ENCODE measurements at places on chromosomes 5 and 9.

GRCh38 chr9:125977223-125977622 is 230.1 kb downstream of the PBX3 start:
- peak; percentile 16 for DNase-seq

DNA sequence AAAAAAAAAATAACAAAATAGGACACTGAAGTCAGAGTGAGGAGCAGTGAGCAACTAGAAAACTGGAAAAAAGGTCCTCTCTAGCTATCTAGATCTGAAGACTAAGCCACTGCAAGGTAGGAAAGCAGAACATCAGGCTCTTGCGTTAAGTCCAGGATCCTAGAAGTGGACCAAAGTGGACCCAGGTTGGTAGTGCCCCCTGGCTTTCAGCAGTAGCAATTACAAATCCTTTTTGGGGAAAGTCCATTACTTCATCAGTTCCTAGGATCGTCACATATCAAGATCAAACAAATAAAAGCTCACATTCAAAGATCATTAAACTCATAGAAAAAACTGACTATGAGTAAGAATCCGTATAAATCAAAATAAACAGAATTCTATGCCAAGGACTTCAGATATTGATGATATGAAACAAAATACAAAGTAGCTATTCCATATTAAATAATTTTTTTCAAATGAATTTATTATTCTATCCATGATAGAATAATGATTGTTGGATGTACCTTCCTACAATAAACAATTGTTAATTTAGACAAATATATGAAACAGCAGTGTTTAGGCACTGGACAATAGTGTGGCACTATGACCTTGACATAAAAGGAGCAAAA is 6.5 kb upstream of the RICTOR start:
- DNase-seq = peak; percentile 88

GRCh38 chr5:2001300-2001699 is 118.6 kb upstream of the IRX4 start:
- DNase-seq = no peak

DNA sequence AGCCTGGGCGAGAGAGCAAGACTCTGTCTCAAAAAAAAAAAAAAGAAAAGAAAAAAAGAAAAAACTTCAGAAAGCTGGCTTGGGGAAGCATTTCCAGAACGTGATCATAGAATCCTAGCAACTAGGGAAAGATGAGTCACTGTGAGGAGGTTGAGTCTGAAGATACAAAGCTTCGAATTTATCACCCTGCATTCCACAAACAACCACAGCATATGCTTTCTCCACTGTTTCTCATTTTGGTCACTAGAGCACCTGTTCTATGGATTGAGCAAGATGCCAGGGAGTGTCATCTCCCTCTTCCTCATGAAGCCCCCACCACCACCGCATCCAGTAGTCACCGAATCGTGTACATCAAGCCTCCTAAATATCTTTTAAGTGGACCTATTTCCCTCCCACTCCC is 37.9 kb downstream of the SEMA5A start:
- DNase-seq = peak; percentile 87

DNA sequence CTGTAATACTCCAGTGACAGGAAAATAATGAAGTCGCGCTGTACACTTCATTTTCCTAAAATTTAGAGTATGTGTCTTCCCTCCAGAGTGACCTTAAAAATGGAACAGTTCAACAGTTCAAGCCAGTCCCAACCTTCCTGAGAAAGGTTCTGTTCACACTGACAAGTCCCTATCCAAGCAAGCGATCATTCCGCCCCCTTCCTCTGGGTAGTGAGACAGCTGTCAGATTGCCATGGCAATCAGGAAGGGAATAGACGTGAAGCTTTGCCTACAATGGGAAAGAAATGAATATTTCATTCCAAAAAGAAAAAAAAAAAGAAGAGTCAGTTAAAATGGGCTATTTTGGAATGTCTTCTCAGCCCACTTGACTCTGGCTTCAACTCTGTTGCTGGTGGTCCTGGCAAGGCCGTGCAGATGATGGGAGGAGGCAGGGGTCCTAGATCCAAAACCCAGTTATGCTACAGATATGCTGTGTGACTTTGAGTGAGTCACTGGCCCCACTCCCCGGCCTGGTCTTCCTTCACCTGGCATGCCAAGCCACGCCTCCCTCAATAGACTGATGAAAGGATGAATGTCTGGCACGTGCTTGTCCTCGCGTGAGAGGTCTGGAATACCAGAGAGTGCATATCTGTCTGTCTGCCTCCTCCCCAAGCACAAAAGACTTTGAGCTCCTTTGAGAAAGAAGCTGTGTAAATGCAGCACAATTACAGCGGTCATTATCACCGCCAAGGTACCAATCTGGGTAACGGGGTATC is 165.8 kb upstream of the WWC1 start:
- no peak for DNase-seq

DNA sequence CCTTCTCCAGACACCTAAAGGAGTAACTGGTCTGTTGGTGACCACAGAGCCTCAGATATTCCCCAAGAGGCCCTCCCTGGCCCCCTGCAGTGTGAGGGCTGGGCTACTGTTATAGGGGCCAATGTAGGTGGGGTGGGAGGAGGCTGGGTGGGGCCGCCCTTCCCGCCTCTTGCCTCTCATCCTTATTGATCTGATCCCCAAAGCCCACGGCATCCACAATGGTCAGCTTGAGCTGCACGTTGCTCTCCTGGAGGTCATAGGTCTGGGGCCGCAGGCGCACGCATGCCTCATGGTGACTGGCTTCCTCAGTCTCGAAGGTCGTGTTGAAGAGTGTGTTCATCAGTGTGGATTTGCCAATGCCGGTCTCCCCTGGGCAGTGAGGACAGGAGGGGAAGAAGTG is 13.0 kb downstream of the SEPTIN8 start:
- no peak for DNase-seq

- DNase-seq = no peak
These were observed 66.0 kb downstream of the GNAQ start for GRCh38 chr9:77965445-77966123.

DNA sequence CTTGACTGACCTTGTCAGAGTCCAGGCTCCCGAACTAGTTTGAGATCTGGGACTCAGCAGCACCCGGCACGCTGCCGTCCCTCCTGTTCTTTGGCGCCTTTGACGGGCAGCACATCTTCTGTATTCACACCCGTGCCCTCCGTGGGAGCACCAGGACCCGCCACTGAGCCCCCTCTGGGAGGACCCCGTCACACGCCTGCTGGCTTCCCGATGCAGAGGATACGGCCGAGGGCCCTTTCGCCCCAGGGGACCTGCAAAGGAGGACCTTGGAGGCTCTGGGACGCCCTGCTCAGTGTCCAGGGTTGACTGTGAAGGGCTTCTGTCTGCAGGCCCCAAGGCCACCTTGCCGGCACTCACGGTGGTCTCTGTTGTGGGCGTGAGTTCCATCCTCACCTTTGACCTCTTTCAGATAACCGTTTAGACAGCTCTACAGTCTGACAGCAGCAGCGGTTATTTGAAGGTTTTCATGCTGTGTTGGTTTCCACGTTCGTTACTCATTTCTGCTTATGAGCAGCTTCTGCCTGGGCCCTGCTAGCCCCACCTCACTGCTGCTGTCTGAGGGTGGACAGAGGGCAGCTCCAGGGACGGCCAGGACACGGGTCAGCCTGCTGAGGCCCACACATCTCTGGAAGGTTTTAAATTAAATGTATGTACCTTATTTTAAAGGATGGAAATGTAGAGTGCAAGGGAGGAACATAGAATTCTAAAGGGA is 12.6 kb upstream of the EXOC3 start:
- DNase-seq = no peak

DNA sequence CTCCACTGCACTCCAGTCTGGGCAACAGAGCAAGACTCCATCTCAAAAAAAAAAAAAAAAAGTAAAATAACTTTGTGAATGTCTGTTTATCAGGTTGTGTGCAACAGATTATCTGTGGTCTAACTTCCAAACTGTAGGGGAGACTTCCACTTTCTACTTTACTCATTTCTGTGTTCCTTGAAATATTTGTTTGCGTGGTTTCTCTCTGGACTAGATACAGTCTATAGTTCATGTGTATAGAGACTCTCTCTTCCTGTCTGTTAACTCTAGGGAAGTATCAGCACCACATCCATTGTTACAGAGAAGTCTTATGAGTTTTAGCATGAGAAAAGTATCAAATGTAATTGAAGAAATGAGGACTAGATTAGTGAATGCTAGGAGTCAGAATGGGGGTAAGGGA is 168.3 kb downstream of the LPAR1 start:
- no peak for DNase-seq
